ENCODE measurements at places on chromosomes 3 and 15. TPM values are rescaled to one million over a fixed set of nuclear protein-coding genes. Genes with fewer than 3 reads are reported as not detected.

Gene ALDH1A3
- total RNA-seq: 0.80 TPM

DNA sequence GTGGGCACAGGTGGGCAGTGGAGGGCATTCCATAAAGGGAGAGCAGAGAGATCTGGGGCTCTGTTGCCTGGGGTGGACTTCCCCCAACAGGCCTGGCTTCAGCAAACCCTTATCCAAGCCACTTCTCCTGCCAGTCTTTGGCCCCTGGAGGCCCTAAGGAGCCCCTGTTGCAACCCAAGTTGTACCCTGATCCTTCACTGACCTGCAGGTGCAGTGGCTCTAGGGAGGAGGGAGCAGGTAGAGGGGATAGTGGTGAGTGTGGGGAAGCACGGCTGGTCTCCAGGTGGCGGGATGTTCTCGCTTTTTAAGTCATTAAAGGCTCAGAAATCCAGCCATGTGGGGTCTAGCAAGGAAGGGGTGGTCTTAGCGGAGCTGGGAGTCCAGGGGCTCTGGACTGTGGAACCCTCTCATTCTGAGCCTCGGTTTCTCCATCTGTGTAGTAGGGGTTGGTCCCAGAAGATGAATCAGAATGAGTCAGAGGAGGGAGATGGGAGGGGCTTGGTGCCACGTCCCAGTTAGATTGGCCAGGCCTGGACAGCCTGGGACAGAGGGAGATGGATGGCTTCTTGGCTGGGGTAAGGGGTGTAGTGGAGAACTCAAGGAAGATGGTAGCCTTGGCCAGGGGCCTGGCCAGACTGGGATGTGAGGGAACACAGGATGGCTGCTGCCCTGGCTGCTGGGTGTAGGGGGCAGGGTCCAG lies 2.6 kb downstream of the ZBTB47 start:
- DNase-seq: no peak

GRCh38 chr3:52044869-52045619 lies 11.3 kb downstream of the DUSP7 start:
- peak; percentile 69 for DNase-seq

Gene SLC15A2
- 1.0 TPM for total RNA-seq
